ENCODE measurements at places on chromosomes 1 and 21. TPM values are rescaled to one million over a fixed set of nuclear protein-coding genes. Genes with fewer than 3 reads are reported as not detected.

S100A8 gene
- total RNA-seq, result not detected

CTTNBP2NL gene
- 5.0 TPM for total RNA-seq

GRCh38 chr1:21149855-21150432, 26.8 kb downstream of the EIF4G3 start:
- peak; percentile 72 for DNase-seq

- no peak for DNase-seq
Measured at GRCh38 chr1:177825276-177825901, 144.5 kb downstream of the SEC16B start.

- no peak for DNase-seq
Measured at GRCh38 chr1:180616439-180616838, 15.4 kb upstream of the XPR1 start.
